ENCODE measurements at places on chromosomes 7 and 10. TPM values are rescaled to one million over a fixed set of nuclear protein-coding genes. Genes with fewer than 3 reads are reported as not detected.

- DNase-seq: peak; percentile 73
Measured at GRCh38 chr10:129891806-129892205, 72.3 kb downstream of the EBF3 start.

- DNase-seq: no peak
Measured at GRCh38 chr10:52146766-52147165, 167.3 kb upstream of the DKK1 start.

DNA sequence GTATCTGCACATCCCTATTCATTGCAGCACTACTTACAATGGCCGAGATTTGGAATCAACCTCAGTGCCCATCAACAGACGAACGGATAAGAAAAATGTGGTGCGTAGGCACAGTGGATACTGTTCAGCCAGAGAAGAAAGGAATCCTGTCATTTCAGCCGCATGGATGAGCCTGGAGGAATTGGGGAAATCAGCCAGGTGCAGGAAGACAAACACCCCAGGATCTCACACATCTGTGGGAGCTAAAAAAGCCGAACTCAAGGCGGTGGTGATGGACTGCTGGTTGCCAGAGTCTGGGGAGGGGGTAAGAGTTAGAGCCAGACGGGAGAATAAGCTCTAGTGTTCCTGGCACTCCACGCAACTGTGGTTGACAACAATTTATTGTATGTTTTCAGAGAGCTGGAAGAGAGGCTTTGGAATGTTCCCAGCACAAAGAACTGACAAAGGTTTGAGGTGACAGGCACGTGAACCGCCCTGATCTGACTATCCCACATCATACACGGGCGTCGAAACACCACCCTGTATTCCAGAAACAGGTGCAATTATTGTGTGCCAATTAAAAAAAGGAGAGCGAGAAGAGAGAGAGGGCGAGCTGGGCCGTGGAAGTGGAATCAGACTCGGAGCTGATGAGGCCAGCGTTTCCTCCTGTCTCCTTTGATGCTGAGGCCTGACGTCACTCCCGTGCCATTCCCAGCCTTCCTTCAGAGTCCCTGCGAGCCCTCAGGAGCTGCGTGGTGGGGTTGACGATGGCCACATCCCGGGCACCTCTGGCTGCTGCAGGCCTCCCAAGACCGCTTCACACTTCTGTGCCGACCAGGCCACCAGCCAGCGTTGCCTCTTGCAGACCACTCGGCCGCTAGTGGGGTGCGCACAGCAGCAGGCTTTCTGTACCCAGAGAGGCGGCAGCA is 189.5 kb downstream of the DNAJB6 start:
- DNase-seq: peak; percentile 49

- DNase-seq: no peak
Measured at GRCh38 chr7:99193527-99194220, 14.2 kb downstream of the KPNA7 start.

GRCh38 chr7:107691716-107692115 is 31.1 kb downstream of the SLC26A4 start:
- DNase-seq: no peak

DNA sequence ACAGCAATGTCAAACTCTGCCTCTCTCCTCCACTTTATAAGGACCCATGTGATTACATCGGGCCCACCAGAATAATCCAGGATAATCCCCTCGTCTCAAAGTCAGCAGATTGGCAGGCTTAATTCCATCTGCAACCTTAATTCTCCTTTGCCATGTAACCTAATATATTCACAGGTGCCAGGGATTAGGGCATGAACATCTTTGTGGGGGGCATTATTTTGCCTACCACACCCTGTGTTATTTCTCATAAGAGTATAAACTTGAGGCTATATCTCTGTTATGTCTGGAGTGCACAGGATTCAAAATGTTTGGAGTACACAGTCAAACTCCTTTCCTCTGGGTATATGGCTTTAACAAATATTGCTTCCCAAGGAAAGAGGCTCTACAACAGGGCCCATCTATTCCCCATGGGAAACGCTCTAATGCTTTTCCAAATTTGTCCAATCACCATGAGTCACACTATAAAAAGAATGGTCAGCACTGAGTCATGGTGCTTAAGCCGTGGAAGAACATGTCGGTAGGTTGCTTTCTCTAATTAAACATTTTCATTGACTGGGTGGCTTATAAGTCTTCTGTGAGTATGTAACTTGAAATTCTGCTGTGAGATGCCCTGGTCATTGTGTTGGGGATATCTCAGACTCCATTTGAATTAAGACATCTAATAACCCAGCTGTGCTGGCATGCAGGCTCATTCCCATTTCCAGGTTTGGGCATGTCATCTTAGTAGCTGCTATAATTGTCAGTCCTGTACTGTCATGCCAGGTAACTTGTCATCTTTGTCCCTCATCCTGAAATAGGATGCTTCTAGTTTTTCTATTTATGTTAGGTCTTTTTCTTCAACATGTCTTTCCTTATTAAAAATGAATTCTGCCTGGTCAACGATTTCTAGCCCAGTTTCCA is 11.5 kb upstream of the AKR1B10 start:
- DNase-seq: no peak

DNA sequence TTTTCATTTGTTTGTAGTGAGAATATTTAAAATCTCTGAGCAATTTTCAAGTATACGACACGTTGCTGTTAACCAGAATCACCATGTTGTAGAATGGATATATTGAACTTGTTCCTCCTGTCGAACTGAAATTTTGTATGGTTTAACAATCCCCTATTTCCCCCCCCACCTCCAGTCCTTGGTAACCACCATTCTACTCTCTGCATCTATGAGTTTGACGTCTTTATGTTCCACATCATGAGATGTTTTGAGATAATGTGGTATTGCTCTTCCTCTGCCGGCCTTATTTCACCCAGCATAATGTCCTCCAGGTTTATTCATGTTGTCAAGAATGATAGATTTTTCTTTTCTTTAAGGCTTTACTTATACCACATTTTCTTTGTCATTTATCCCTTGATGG is 17.4 kb upstream of the PRKCQ start:
- no peak for DNase-seq

GRCh38 chr7:142280263-142280662 is 22.4 kb upstream of the PRSS58 start:
- no peak for DNase-seq

GRCh38 chr7:75599244-75599781 is 107.2 kb downstream of the SPDYE5 start:
- peak; percentile 78 for DNase-seq

- DNase-seq: no peak
Measured at GRCh38 chr7:104784686-104785085, 229.3 kb upstream of the KMT2E start.

DNA sequence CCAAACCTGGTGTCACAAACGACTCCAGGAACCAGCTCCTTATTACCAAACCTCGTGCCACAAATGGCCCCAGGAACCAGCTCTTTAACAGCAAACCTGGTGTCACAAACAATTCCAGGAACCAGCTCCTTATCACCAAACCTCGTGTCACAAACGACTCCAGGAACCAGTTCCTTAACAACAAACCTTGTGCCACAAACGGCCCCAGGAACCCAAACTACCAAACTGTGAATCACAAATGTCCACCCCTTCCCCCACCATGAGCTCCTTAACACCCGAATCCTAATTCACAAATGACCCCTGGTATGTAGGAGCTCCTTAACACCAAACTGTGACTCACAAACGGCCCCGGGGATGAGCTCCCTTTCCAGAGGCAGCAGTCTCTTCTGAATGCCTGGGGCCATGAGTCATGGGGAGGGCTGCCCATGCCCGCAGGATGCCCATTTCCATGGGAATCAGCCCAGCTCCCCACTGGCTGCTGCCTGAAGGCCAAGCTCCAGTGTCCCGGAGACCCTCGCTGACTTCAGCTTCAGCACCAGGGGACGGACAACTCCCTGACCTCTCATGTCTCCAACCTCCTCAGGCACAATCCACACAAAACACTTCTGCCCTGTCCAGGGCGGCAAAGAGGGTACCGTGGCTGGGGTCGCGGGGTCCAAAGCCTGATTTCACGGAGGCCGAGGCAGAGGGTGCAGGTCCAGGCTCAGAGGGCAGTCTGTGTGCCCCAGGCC is 213.1 kb downstream of the ELFN1 start:
- DNase-seq: peak; percentile 93

DNA sequence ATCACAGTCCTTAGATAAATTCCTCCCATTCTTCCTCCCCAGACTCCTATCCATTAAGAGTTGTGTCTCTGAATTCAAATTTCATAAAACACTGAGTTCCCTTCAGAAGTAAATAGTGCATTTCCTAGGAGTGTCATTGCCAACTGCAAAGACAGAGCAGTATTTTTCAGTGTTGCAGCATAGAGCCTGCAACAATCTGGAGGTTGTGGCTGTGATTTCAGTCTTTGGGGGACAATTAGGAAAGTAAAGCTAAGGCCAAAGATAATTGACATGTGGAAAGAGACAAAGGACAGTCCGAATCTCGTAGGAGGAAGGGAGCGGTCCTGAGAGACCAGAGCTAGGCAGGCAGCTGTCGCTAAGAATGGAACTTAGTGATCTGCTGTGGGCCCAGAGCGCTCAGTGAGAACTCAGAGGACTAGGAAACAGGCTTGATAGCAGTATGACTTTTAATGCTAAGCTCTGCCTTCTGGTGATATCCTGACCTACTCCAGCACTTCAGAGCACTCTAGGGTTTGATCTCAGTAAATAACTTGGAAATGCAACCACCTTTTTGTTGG is 46.2 kb downstream of the PRPF18 start:
- DNase-seq: no peak

DNA sequence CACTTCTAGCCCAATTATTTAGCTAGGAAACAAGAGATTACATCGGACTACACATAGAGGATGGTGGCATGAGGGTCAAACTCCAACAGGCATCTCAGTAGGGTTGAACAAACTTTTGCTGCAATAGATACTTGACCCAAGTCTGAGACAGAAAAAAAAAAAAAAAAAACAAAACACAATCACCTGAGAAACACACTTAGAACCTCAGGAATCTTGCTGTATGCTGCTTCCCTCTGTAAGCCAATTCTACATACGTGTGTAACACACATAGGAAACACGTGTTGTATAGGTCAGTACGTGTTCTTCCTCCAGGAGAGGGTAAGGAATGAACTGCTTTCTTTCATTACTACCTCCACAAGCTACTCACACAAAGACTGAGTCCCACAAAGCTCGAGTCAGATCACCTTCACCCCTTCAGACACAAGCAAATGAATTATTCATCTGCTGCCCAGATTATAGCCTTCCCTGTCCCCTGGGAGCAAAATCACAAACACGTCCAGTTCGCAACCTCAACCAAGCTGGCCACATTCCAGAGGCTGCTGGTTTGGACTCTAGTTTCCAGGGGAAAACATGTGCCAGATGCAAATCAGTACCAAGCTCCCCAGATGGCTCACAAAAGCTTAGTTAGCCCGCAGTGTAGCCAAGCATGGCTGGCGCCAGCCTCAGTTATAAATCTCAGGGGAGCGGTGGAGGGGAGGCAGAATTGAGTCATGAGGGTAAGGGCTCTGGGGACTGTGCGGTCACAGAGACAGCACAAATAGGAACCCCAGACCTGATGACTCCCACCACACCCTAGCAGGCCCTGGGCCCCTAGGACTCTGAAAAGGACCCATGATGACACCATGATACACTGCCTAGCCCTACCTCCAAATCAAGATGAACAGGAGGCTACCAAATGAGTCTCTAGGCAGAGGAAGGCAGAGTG is 15.1 kb downstream of the PSAP start:
- no peak for DNase-seq

DNA sequence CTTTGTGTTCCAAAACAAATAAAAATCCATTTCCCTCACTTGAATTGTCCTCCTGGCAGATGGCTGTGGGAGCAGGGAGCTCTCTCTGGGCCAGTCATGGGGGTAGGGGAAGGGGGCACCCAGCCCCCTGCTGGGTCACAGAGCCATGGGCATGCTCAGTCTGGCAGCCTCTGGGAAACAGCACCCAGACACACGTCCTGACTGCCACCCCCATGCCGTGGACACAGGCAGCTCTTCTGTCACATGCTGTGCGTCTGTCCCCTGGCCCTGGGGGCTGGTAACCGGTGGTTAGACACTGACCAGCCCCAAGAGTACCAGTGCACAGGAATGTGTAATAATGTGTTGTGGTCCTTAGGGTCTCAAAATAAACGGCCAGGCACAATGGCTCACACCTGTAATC is 47.0 kb downstream of the RASGEF1A start:
- peak; percentile 27 for DNase-seq

DNA sequence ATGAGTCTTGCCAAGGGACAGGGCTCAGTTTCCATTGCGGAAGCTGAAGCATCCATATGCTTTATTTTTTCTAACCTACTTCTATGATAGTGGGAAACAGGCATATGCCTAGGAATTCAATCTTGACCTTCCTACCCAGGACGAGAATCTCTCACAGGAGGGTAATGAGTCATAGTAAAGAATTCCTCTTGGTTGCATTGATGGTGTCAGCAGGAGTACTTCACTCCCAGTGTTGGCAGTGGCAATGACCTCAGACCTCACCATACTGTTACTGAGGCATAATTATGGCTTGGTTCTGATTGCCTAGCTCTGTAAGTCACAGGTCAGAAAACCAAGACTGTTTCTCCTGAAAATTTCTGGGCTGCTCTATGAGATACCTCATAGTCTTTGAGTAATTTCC is 552.9 kb downstream of the ARL4A start:
- peak; percentile 63 for DNase-seq

Gene IL2RA
- total RNA-seq: not detected

Gene PDZD7
- 0.49 TPM for total RNA-seq

Gene TEX47
- not detected for total RNA-seq

Gene GCK
- 0.86 TPM for total RNA-seq

Gene SLC16A9
- total RNA-seq: 4.9 TPM

Gene IRF5
- total RNA-seq: 0.53 TPM

Gene LUC7L2
- total RNA-seq: 72.3 TPM

Gene PNLIP
- total RNA-seq: not detected

Gene ATP6V0E2
- total RNA-seq: 19.1 TPM

Gene ESYT2
- 30.7 TPM for total RNA-seq

Gene SFTPD
- total RNA-seq: 0.29 TPM

Gene OR6B1
- not detected for total RNA-seq

Gene EBF3
- total RNA-seq: 2.8 TPM

Gene SLC26A3
- total RNA-seq: not detected

Gene OR2A5
- not detected for total RNA-seq
